ENCODE measurements at places on chromosomes 12 and 14.

- DNase-seq = no peak
Observed at GRCh38 chr12:1929241-1929984, 11.0 kb upstream of the CACNA2D4 start.

- no peak for DNase-seq
Observed at GRCh38 chr14:32072676-32073075, 4.4 kb upstream of the ARHGAP5 start.

GRCh38 chr14:49992901-49993339 is 100.0 kb downstream of the ARF6 start:
- no peak for DNase-seq

GRCh38 chr14:90419200-90419599 is 22.4 kb downstream of the CALM1 start:
- no peak for DNase-seq

DNA sequence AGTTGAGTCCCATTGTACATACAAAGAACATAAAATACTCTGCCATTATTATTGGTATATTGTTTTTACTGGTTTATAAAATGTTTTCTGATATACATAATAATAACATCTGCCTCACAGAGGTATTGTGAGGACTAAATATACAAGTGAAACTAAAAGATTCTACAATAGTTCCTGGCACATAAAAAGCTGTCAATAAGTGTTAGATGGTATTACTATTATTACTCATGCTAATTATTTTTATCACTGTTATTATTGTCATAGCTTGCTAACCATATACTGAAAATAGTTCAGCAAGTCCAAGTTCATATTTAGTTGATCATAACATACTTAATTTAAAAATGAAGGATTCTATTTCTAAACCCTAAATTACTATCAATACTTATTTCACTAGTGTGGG is 34.4 kb downstream of the BTG1 start:
- no peak for DNase-seq

- DNase-seq = no peak
Observed at GRCh38 chr12:125685915-125686314, 620.7 kb downstream of the AACS start.

- no peak for DNase-seq
Observed at GRCh38 chr14:101369194-101369915, 191.9 kb upstream of the DIO3 start.

- no peak for DNase-seq
Observed at GRCh38 chr12:102601621-102602020, 121.3 kb upstream of the IGF1 start.

DNA sequence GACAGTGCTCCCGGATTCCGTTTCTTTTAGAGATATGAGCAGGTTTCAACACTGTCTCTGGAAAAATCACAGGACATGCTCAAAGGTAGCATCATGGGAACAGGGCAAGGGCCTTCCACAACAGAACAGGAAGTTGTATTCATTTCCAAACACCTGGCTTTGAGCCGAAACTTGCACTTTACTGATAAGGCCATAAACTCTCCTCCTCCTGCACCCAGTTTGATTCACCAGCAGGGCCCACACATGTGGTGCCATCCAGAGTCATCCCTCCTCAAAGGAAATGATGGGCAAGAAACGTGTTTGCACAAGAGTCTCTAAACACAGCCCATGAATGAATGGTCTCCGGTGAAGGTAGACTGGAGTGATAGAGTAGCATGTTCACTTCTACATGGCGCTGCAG is 268.4 kb upstream of the FKBP4 start:
- no peak for DNase-seq

GRCh38 chr14:92945959-92946846 is 23.3 kb downstream of the CHGA start:
- no peak for DNase-seq

- no peak for DNase-seq
Observed at GRCh38 chr14:38367922-38368321, 112.0 kb upstream of the CLEC14A start.

GRCh38 chr12:3753544-3754284 is 805 bp upstream of the CRACR2A start:
- no peak for DNase-seq

GRCh38 chr14:92615451-92615850 is 101.9 kb downstream of the RIN3 start:
- no peak for DNase-seq

DNA sequence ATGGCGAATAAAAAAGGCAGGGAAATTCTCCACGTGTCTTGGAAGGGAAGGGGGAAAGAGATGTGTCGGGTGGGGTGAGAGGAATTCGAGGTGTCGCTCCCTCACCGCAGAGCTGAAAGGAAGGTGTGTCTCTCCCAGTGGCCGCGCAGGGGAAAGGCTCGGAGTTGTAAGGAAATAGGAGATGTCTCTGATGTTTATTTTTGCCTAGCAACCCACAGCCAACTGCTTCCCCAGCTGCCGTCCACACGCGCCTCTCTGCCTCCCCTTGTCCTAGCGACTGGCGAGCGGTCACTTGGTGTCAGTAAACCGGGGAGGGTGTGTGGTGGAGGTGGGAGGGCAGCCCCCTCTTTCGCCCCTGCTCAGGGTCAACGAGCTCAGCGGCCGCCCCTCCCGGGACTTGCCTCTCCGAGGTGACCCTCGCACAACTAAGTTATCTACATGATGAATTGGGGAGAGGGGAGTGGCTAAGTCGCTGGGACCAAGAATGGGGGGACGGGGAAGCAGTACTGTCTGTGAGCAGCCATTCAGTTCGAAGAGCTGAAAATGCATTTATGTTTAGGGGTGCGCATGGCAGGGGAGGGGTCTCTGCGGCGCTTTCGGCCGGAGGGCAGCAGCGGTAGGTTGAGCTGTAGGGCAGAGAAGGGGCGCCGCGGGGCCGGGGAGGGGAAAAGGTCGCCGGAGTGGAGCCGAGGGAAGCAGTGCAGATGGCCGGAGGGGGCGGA is 585 bp upstream of the DYRK2 start:
- peak; percentile 32 for DNase-seq

- DNase-seq = no peak
Observed at GRCh38 chr12:100987552-100988521, 193.3 kb downstream of the ANO4 start.

DNA sequence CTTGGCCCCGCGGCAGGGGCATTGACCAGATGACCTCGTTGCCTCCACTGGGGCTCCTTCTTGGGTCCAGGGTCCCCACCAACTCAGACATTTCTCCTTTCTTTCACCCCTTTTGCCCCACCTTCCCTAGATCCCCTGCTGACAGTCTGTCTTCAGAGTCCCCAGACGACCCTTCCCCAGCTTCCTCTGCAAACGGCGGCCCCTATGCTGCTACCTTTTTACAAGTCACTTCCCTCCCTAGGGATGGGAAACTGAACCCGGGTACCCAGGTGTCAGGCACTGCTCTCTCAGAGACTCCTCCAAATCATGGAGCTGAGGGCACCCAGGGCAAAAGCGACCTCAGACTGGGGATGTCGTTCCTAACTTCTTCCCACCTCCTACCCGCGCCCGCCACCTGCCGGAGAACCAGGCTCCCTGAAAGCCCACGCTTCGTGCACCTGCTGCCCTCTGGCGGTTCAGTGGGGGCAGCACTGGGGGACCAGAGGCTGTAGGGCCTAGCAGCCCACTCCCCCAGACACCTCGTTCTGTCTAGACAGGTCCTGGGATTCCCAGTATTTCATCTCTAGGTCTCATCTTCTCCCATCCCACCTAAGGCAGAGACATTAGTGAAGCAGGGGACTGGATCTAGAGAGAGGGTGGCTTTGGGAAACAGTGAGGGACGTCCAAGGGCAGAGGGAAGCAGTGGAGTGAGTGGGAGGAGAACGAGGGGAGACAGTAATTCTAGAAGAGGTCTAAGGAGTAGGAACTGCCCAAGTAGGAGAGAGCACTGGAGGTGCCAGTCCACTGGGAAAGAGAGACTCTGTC is 4.9 kb downstream of the ZNF385A start:
- DNase-seq = peak; percentile 40

DNA sequence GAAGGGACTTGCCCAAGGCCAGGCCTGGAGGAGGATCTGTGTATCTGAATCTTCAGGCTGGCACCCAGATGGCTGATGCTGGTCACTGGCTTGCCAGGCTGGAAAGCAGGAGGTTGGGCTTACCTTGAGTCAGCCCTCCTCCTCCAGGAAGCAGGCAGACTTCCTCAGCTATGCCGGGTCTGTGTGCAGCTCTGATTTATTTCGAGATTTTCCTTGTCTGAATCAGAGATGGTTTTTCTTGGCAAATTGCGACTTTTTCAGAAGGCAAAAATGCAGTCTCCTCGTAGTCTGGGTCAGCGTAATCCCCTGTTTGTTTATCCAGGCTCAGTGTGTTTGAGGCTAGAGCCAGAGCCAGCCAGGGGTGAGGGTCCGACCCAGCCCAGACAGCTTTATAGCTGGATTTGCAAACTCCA is 48.9 kb downstream of the SMOC1 start:
- DNase-seq = no peak

- DNase-seq = no peak
Observed at GRCh38 chr12:49489720-49490119, 49.1 kb upstream of the KCNH3 start.

- no peak for DNase-seq
Observed at GRCh38 chr12:108335349-108336119, 3.6 kb downstream of the CMKLR1 start.

DNA sequence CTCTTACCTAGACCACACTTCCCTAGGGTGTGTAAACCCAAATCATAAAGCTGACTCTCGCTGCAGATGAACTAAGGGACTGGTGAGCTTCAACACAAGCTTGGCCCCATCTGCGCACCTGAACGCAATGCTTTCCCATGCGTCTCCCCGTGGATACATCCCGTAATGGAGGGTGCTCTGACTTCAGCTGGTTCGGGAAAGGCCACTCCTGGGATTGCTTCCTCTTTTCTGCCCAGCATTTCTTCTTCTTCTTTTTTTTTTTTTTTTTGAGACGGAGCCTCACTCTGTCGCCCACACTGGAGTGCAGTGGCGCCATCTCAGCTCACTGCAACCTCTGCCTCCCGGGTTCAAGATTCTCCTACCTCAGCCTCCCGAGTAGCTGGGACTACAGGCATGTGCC is 27.7 kb upstream of the ETFBKMT start:
- no peak for DNase-seq

DNA sequence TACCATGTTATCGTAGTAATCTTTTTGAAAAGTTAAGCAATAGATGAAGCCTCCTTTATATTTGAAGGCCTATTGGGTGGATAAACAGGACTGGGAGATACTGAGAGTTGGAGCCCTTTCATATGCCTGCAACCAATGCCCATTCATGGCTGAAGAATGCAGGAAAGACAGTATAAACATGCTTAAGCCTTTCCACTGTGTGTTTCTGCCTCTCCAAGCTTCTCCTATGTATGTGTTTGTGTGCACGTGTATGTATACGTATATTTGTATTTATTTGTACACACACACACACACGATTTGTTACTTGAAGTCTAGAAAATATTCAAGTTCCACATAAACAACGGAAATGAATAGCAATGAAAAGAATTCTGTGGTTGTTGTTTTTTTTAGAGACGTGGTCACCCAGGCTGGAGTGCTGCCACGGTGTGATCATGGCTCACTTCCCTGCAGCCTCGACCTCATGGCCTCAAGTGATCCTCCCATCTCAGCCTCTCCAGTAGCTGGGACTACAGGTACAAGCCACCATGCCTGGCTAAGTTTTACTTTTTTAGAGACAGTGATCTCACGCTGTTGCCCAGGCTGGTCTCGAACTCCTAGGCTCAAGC is 1453.5 kb downstream of the AACS start:
- DNase-seq = no peak

- no peak for DNase-seq
Observed at GRCh38 chr14:80176893-80177292, 34.4 kb downstream of the DIO2 start.

GRCh38 chr14:34436960-34437728 is 24.9 kb downstream of the SPTSSA start:
- DNase-seq = no peak

DNA sequence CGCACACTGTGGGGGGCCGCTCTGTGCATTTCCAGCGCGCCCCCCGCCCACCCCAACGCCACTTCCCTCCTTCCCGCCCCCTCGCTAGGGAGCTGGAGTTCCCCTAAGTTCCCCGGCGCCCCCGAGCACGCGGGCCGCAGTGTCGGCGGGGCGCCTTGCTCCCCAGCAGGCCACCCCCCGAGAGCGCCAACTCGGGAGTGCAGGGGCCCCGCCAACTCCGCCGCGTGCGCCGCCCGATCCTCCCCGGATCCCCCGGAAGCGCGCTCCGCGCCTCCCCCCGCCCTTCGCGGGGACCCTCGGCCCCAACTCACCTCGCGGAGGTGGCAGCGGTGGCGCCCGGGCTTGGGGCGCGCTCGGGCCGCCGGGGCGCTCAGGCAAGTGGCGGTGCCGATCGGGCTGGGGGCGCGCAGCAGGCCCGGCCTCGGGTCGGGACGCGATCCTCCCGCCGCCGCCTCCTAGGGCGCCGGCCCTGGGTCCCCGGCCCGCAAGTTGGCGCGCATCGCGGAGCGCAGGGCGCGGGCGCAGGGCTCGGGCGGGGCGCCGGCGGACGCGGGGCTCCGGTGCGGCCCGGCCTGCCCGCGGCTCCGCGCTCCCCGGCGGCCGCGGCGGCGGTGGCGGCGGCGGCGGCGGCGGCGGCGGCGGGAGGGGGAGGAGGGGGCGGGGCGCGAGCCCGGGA is at the start of gene NCOR2:
Gene NCOR2 (minus strand): TSS at position 616 of the 676 bp plus-strand sequence. CDS start 72,361 bp downstream, outside the sequence.
- no peak for DNase-seq

DNA sequence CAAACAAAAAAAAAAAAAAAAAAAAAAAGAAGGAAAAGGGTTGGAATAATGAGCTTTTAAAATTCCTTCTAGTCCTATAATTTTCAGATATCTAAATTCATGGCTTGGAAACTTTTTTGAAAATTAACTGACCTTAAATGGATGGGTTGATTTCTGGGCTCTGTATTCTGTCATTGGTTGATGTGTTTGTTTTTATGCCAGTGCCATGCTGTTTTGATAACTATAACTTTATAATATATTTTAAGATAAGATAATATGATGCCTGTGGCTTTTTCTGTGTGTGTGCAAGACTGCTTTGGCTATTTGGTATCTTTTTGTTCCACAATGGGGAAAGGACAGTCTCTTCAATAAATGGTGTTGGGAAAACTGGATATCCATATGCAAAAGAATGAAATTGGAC is 7.3 kb downstream of the OR10G3 start:
- no peak for DNase-seq

DNA sequence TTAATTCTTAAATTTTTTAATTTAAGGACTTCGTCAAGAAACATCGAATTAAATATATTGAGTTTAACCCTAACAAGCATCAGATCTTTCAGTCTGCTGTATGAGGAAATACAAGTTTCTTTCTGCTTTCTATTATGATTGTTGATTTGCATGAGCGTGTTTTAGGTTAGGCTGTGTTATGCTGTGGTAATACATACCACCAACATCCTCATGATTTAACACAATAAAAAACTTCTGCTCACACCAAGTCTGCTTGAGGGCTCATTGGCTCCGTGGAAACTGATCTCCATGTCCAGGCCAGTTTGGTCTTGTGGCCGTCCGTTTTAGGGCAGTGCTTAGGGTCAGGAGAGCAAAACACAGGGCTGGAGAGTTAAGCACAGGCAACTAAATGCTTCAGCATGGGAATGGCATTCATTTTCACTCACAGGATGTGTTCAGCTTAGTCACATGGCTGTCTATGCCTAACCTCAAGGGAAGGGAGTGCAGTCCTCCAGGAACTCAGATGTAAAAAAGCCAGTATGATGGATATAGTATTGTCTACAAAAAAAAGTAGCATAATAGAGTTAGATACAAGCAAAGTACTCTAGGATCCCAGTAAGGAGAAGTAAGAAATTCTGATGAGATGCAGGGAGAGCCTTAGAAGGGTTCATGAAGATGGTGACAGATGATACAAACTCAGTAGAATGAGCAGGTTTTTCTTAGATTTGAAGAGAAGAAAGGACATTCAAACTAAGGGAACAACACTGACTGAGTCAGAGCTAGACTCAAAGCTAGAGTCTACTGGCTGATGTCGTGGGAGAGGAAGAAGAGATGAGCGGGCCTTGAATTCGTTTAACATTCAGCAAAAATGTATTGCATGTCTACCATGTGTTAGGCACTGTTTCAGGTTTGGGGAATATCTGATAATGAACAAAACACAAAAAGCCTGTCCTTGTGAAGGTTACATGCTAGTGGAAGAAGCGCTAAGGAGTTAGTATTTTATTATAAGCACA is 16.3 kb downstream of the MARK3 start:
- no peak for DNase-seq
